Activated T-helper 2 cell treated with anti-CD3 and anti-CD28 coated beads, Interferon-gamma antibody, Interleukin-2, Interleukin-4, amounts not matched to agents 10 μg/mL and 5 μg/mL and 100 μg/mL, durations not matched to agents 14 hours and 24 hours and 36 hours (primary cell): ENCODE measurements at places on chromosomes 16 and 17.
A peak's percentile ranks its signal among the peaks of the same experiment; 100 is the strongest.

DNA sequence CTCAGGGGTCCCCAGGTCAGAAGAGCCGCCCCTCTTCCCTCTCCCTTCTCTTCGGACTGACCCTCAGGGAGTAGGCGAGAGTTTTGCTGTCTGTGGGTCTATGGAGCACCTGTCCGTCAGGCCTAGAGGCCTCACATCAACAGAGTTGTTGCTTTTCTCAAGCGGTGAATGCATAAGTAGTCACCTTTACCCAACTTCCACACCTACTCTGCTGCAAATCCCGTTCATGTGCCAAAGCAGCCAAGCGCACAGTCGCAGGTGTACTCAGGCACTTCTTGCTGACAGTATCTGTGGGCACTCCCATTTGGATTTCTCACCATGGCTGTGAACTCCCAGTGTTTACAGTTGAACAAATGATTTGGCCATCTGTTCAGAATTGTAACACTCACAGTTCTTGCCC lies 4.0 kb upstream of the FA2H start:
- DNase-seq: no peak

DNA sequence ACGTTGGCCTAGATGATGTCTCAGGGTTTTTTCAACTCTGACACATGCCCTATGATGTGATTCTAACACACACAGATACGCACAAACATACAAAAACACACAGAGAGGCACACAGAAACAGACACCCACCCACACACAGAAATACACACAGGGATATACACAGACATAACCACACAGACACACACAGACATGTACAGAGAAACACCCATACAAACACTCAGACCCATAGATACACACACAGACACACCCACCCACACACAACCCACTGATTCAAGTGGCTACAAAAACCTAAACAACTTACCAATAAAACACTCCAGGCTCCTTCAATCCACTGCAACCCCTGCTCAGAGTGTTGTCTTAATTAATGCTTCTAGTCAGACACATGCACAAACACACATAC lies 244.6 kb upstream of the CCL2 start:
- DNase-seq: no peak

DNA sequence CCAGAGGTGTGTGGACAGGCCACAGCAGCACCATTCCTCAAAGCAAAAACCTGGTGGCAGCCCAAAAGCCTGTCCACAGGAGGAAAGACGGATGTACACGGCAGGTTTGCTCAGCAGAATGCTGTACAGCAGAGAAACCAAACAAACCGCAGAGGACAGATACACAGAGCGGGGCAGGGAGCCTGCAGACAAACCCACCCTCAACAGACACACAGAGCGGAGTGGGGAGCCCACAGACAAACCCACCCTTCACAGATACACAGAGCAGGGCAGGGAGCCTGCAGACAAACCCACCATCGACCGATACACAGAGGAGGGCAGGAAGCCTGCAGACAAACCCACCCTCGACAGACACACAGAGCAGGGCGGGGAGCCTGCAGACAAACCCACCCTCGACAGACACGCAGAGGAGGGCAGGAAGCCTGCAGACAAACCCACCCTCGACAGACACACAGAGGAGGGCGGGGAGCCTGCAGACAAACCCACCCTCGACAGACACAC lies 53.0 kb upstream of the METRNL start:
- DNase-seq: no peak

- DNase-seq: no peak
Measured at GRCh38 chr17:34254651-34255380, at the start of gene CCL2. Gene CCL2 (plus strand): TSS chr17:34255285. CDS start chr17:34255350, 65 bp downstream.

- no peak for DNase-seq
Measured at GRCh38 chr16:15782573-15783365, 74.1 kb downstream of the MYH11 start.

- no peak for DNase-seq
Measured at GRCh38 chr16:20260215-20261009, 66.9 kb downstream of the GP2 start.

GRCh38 chr16:4572715-4573114 lies 16.6 kb downstream of the C16orf96 start:
- DNase-seq: no peak

GRCh38 chr16:57828272-57829161 lies 26.2 kb upstream of the KIFC3 start:
- no peak for DNase-seq

- peak; percentile 60 for DNase-seq
Measured at GRCh38 chr16:80806927-80807340, 2.5 kb upstream of the CDYL2 start.

- DNase-seq: peak; percentile 13
Measured at GRCh38 chr17:1870592-1870991, 40.8 kb downstream of the RPA1 start.

- DNase-seq: no peak
Measured at GRCh38 chr16:81975637-81976036, 35.6 kb downstream of the SDR42E1 start.

GRCh38 chr17:44187131-44187899 lies 543 bp downstream of the TMUB2 start:
- DNase-seq: no peak

DNA sequence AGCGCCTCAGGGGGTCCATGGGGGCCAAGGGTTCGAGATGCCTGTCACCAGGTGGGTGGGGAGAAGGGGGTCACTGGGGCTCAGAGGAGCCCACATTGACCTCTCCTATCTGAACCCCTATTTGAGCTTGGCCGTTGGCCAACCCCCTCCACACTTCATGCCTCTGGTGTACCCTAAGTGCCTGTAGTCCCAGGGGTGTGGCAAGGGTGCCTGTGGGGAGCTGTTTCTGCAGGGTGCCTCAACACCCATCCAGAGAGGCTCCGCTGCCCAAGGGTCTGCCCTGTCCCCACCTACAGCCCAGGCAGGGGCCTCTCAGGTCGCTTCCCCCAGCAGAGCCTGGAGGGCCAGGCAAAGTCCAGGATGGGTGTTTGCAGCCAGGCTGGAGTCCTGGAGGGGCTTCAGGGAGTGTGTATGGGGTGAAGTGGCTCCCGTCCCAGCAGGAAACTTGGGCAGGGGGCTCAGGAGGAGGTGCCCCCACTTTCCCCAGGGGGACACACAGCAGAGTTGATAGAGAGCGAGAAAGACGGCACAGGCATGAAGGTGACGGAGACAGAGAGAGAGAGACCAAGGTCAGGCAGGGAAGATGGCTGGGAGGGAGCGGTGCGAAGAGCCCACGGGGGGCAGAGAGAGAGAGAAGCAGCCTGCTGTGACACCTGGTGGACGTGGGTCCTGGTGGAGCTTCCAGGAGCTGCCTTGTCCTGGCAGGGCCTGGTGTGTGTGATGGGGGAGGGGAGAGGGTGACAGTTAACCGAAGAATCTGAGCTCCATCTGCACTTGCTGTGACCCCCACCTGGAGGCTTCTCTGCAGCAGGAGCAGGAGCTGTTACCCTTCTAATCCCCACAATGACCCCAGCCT lies at the start of gene SEPTIN12:
TSS of gene SEPTIN12 (minus strand) at position 719 of the 856 bp plus-strand sequence. CDS start at position 19, 700 bp downstream.
- DNase-seq: no peak

GRCh38 chr16:22648141-22648540 lies 137.4 kb downstream of the NPIPB5 start:
- DNase-seq: no peak

- peak; percentile 77 for DNase-seq
Measured at GRCh38 chr17:77404812-77405581, 264.2 kb downstream of the SEC14L1 start.

GRCh38 chr16:21194771-21195301 lies 16.5 kb downstream of the ZP2 start:
- no peak for DNase-seq

- no peak for DNase-seq
Measured at GRCh38 chr16:50961952-50962351, 189.1 kb downstream of the SALL1 start.
